ENCODE measurements at places on chromosomes 11 and 22.

GRCh38 chr11:45592636-45593035, 72.8 kb downstream of the CHST1 start:
- no peak for DNase-seq

DNA sequence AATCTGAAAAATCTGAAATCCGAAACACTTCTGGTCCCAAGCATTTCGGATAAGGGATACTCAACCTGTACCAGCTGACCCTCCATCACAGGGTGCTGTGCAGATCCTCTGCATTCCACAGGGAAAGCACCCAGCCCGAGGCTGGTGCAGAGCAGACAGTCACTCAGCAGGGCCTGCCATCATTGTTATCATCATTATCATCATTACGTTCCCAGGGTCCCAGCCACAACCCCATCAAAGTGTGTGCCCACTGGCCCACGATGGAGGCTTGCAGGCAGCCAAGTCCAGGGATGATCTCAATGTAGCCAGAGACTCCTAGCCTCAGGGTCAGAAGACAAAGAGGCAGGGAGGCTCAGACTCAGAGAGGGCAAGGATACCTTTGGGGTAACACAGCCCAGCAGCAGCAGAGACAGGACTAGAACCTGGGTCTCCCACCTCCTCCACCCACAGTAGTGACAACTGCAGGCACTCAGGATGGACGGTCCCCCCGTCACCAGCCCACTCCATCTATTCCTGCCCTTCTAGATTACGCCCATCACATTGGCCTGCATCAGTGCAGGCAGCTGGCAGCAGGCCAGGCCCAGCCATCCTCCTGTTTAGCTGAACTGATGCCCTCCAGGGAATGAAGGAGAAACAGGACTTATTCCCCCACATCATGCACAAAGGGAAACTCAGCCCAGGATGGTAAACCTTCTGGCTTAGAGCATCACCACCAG, 10.3 kb downstream of the GAL3ST1 start:
- DNase-seq, result peak; percentile 81

GRCh38 chr11:93236741-93237675, 39.2 kb upstream of the SLC36A4 start:
- DNase-seq, result peak; percentile 61

DNA sequence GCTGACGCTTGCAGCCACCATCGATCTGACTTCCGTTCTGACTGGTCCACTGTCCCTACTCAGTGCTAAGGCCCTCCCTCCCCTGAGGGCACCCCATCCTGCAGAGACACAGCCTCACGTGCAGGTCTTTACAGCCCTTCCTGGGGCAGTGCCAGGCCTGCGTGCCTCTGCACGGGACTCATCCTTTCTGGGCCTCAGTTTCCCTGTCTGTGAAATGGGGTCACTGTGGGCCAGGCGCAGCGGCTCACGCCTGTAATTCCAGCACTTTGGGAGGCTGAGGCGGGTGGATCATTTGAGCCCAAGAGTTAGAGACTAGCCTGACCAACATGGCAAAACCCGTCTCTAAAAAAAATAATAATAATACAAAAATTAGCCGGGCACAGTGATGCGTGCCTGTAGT, 17.8 kb upstream of the PARVG start:
- DNase-seq, result no peak

GRCh38 chr22:36818010-36818642, 1.3 kb upstream of the PVALB start:
- no peak for DNase-seq

DNA sequence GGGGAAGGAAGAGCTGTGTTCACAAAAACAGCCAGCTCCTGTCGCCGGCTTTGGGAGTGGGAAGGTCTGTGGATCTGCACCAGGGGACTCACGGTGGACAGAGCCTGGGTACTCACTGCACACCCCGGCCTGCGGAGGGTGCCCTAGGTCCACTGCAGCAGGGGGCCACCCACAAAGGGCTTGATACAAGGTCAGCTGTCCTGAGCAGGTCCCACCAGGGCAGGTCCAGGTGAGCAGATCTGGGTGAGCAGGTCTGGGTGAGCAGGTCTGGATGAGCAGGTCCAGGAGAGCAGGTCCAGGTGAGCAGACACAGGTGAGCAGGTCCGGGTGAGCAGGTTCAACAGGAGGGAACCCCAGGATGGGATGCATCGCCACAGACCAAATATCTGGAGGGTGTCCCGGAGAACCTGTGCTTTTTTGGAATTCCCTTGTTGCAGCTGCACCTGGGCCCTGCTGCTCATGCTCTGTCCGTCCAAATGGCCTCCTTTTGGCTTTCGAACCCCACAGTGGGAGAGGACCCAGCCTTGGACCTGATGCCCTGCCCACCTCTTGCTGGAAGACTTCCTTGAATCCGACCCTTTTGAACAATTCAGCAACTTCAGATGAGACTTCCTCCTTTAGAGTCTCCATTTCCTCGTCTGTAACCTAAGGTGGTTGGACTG, 485.3 kb downstream of the TBC1D22A start:
- no peak for DNase-seq

DNA sequence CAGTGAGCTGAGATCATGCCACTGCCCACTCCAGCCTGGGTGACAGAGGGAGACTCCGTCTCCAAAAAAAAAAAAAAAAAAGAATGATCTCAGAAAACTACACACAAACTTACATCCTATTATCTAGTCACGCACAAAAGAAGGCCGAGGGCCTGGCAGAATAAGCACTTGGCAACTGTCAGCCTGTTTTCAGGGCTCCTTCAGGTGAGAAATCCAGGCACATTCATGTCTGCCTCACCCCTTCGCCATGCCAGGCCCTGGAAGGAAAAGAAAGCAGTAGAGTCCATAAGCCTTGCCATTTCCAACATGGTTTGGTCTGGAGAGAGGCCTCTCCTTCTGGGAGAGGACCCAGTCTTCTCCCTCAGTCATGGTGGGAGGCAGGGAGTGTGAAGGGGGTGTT, 30.9 kb downstream of the C11orf58 start:
- no peak for DNase-seq

- no peak for DNase-seq
Measured at GRCh38 chr11:118295199-118295598, 9.3 kb upstream of the CD3E start.

DNA sequence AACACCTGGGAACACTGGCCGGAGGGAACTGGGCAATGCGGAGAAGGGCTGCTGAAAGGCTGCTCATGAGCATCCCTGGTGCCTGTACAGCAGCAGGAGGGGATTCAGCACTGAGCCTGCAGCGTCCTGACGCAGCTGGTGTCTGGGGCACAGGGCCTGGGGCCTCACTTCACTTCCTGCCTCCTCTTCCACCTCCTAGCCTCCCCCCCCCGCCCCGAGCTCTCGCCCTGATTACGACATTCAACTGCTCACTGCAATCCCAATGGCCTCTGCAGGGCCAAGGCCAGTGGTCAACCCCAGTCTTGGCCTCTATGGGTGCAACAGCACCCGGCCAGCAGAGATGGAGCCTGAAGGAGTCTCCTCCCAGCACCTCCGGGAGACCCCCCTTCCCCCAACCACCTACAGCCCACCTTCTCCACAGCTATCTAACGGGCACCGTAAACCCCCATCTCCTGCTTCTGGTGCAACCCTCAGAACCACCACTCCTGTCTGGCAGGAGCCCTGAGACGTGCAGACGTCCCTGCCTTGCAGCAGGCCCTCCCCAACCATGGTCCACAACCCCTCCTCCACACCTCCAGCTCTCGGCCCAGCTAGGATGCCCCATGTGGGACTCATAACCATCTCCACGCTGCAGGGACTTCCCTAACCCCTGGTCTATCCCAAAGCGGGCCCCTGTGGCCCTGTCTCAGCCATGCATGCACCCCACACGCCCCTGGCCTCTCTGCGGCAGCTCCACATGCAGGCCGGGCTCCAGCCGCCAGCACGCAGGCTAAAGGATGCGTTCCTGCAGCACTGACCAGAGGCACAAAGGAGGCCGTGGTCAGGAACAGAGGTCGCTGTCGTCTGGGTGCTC, 38.2 kb downstream of the BRD1 start:
- DNase-seq, result no peak

- no peak for DNase-seq
Measured at GRCh38 chr11:41461057-41461681, 1.7 kb upstream of the LRRC4C start.

DNA sequence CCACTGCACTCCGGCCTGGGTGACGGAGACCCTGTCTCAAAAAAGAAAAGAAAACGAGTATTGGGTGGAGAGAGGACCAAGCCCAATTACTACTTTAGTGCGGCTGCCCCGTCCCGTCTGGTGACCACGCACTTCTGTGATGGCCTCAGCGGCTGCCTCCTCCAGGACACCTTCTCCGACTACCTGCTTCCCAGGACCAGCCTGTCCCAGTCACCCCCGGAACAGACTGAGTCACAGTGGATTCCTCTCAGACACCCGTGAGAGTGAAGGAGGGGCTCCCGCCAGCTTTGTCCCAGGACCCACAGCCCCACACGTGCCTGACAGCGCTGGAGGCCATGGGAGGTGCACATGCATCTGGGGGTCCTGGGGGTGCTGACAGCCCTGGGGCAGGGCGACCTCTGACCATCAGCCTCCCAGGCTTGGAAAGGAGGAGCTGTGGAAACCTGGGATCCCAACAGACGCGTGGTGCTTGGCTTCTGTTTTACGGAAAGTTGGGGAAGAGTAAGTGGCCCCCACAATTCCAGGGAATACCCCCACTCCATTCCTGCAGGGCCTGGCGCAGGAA, 4.8 kb downstream of the DRD4 start:
- no peak for DNase-seq

GRCh38 chr22:37497062-37497599, 10.9 kb upstream of the MFNG start:
- DNase-seq, result no peak

DNA sequence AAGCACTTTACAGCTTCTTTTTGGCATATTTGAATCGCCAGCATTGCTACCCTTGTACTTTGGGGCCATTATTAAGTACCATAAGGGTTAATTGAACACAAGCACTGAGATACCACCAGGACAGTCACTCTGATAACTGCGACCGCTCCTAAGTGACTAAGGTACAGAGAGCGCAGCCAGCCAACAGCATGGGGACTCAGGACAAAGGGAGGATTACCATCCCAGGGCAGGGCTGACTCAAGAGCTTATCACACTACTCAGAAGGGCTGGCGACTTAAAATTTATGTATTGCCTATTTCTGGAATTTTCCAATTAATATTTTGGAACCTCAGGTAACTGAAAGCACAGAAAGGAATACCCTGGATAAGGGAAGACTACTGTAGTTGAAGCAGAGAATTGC, 479 bp downstream of the ZNF280A start:
- no peak for DNase-seq

- no peak for DNase-seq
Measured at GRCh38 chr22:39994566-39995392, at the start of gene FAM83F. FAM83F (plus strand) TSS chr22:39994954; CDS start chr22:39995043, 89 bp downstream.

- DNase-seq, result no peak
Measured at GRCh38 chr11:36108881-36109589, 165.2 kb downstream of the LDLRAD3 start.

GRCh38 chr11:113670149-113670830, 35.8 kb downstream of the TMPRSS5 start:
- DNase-seq, result no peak

DNA sequence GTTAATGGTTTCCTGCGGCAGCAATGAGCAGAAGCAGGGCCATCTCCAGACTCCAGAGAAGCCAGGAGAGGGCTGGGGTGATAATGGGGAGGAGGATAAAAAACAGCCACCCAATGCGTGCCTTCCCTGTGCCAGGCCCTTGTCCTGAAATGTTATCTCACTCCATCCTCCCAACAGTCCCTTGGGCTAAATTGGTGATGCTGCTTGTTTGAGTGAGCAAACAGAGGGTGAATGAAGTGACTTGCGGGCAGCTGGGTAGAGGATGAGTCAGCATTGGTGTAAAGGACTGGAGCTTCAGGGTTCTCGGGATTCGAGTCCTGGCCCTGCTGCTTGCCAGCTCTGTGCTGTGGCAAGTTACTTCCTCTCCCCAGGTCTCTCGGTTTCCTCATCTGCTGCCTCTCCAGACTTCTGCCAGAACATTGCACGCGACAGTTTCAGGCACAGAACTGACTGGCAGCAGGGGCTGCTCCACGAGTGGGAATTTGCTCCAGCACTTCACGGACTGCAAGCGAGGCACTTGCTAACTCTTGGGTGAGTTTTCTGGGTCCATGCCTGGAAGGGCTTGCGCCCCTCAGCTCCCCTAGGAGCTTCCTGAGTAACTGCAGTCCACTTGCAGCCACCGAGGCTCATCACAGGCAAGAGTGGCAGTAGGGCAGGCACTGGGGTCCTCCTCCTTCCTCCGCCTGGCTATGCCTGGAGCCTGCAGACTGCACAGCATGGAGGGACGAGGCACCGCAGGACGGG, at the start of gene P2RY6:
TSS of gene P2RY6 (plus strand) at position 403 of the 744 bp plus-strand sequence. CDS start 24,181 bp downstream, outside the sequence.
- peak; percentile 92 for DNase-seq

- no peak for DNase-seq
Measured at GRCh38 chr11:65102142-65103095, 6.4 kb downstream of the VPS51 start.

GRCh38 chr22:29431986-29432385, 6.4 kb upstream of the RFPL1 start:
- no peak for DNase-seq

DNA sequence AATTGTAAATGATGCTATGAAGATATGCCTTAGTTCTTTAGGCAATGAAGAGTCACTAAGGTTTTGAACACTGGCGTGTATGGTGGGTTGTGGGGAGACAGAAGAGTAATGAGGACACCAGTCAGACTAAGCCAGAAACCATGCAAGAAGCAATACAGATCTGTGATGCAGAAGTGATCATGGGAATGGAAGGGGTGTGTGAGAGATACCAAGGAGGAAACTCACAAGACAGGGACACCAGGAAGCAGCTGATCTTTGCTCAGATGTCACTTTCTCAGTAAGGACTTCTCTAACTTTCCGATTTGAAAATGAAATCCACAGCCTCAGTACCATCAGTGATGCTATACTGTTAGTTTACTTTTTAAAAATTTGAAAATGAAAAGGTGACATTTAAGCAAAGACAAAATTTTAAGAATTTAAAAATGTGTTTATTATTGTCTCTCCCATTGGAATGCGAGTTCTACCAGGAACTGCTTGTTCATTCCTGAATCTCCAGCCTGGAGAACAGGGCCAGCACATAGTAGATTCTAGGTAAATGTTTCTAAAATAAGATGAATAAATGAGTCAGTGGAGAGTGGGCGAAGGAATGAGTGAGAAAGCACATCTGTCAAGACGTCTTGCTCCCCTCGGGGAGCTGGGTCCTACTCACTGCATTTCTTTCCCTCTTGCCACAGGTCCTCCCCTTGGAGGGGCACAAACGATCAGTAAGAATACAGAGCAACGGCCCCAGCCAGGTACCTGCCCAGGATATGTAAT, 60.4 kb downstream of the KCNJ1 start:
- DNase-seq, result no peak

All from BE2C (cell line).